ENCODE measurements at places on chromosomes 13 and 19. TPM values are rescaled to one million over a fixed set of nuclear protein-coding genes. Genes with fewer than 3 reads are reported as not detected.
A peak's percentile ranks its signal among the peaks of the same experiment; 100 is the strongest.

SARS2 gene
- total RNA-seq, result 39.8 TPM

FAM187B gene
- total RNA-seq, result not detected

ACTMAP gene
- 15.6 TPM for total RNA-seq

ZNF324B gene
- 9.4 TPM for total RNA-seq

DNA sequence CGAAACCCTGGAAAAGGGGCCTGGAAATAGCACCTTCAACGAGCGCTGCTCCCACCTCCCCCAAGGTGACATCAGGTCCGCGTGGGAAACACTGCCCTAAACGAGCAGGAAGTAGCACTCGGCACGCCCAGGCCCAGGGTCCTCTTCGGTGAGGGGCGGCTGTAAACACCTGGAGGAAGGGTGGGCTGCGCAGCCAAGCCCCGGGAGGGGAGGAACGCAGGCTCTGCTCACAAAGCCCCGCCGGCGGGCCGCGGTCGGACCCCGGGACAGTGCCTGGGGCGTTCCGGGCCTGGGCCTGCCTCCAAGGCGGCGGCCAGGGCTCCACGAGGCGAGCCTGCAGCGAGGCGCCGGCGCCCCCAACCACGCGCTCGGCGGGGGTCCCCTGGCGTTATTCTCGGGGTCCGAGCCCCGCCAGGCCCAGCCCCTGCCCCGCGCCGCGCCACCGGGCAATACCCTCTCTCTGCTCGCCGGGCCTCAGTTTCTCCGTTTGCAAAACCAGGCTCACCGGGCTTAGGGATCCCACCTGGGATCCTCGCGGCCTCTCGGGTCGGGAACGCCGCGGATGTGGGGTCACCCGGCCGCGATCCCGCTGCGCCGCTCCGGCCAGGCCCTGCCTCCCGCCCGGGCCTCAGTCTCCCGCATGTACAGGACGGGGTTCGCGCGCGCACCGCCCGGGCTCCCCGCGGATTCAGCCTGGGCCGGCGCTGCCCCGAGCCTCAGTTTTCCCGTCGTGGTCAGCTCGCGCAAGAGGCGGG, 630 bp downstream of the RNF126 start:
- H3K4me3 ChIP-seq, result peak overlapping the region; percentile 99
- no peaks in the 10 kb centered on the region for H3K27me3 ChIP-seq
- peaks cover 24% of the 10 kb centered on the region for H3K36me3 ChIP-seq
- peak overlapping the region; percentile 97 for H3K27ac ChIP-seq
- peak; percentile 80 for DNase-seq

DNA sequence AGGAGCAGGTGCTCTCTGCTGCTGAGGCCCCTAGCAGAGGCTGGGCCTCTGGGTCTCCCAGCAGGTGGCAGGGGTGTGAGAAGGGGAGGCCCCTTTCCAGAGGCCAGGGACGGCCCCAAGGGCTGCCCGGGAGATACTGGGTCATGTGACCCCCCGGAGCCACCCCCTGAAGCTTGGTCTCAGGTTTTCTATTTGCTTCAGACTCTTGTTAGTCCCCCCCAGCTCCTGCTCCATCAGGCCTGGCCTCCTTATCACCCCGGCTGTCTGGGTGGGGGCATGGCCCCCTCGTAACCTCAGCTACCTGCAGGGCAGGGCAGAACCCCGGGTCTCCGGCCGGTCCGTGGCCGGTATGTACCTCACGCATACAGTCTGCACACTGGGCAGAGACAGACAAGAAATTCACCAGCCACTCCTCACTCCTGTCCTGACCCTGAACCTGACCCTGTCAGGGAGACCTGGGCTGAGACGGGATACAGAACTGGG, 13.2 kb upstream of the TCF3 start:
- H3K36me3 ChIP-seq, result no peaks in the 10 kb centered on the region
- DNase-seq, result no peak
- no peak overlapping the region for H3K27ac ChIP-seq
- H3K27me3 ChIP-seq, result peaks cover 37% of the 10 kb centered on the region
- no peak overlapping the region for H3K4me3 ChIP-seq

- no peak overlapping the region for H3K4me3 ChIP-seq
- peaks cover 2% of the 10 kb centered on the region for H3K4me1 ChIP-seq
- H3K27me3 ChIP-seq, result peaks cover 5% of the 10 kb centered on the region
- H3K36me3 ChIP-seq, result no peaks in the 10 kb centered on the region
- DNase-seq, result peak; percentile 5
- no peak overlapping the region for H3K27ac ChIP-seq
Observed at GRCh38 chr19:49200238-49200862, 42.8 kb downstream of the TRPM4 start.

TIMM29 gene
- 19.0 TPM for total RNA-seq

DNA sequence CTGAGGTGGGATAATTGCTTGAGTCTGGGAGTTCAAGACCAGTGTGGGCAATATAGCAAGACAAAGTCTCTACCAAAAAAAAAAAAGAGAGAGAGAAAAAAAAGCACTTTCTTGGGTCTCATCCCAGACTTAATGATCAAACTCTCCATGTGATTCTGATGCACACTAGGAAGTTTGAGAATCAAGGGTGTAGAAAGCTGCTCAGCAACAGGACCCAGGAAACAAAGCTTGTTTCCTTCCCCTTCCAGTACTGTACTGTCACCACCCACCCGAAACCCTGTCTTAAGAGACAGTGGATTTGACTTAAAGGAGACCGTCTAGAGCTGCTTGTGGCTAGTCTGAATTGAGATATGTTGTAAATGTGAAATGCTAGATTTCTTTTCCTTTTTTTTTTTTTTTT, 5.8 kb downstream of the MISP3 start:
- H3K36me3 ChIP-seq, result no peaks in the 10 kb centered on the region
- H3K4me1 ChIP-seq, result peaks cover 22% of the 10 kb centered on the region

- peak; percentile 63 for DNase-seq
- no peaks in the 10 kb centered on the region for H3K27me3 ChIP-seq
Observed at GRCh38 chr19:41426952-41427646, at the start of gene B3GNT8. B3GNT8 (minus strand) TSS chr19:41427374; CDS start chr19:41426778, 596 bp downstream.

DNA sequence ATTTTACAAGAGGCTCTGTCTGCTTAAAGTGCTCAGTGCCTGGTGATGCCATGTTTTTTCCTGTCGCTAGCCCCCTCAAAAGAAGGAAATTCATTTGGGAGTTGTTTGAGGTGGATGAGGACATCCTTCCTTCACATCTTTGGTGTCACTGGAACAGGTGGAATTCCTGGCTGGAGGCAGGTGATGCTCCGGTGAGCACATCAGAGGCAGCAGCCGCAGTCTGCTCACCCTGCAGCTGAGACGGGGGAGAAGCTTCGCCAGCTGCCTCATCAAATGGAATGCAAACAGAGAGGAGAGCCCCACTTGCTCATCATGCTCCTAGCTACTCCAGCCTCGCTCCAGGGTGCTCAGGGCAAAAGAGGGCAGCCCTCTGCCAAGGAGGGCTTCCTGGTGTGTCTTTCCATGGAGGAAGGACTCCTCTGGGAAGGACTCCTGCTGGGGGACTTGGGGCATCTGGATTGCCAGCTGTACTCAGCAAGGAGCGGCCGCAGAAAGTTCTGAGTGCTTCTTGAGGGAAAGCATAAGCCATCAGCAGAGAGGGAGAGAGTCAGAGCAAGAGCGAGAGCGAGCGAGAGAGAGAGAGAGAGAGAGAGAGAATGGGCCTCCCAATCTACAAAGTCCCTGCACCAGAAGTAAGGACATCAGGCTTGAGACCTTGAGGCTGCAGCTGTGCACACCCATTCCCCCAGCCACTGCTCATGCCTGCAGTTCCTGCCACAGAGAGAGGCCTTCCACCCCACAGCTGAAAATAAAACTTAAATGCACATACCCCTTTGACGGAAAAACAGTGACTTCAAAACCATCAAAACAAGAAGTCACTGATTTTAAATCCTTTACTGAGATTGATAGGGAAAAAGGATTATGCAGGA, 74.3 kb upstream of the UBL3 start:
- H3K27me3 ChIP-seq, result no peaks in the 10 kb centered on the region
- no peak overlapping the region for H3K27ac ChIP-seq
- H3K4me1 ChIP-seq, result peaks cover 2% of the 10 kb centered on the region
- no peak overlapping the region for H3K4me3 ChIP-seq
- no peak for DNase-seq
- no peaks in the 10 kb centered on the region for H3K36me3 ChIP-seq

DNA sequence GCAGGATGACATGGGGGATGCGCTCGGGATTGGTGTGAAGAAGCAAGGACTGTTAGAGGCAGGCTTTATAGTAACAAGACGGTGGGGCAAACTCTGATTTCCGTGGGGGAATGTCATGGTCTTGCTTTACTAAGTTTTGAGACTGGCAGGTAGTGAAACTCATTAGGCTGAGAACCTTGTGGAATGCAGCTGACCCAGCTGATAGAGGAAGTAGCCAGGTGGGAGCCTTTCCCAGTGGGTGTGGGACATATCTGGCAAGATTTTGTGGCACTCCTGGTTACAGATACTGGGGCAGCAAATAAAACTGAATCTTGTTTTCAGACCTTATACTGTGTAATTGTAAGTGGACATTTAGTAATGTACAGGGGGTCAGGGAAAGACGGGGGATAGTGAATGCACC, 7.0 kb downstream of the KLK2 start:
- H3K36me3 ChIP-seq, result no peaks in the 10 kb centered on the region
- H3K27me3 ChIP-seq, result peaks cover 46% of the 10 kb centered on the region
- no peak for DNase-seq
- no peaks in the 10 kb centered on the region for H3K4me1 ChIP-seq
- H3K4me3 ChIP-seq, result no peak overlapping the region

CYP2A7 gene
- total RNA-seq, result not detected

- H3K27ac ChIP-seq, result peak overlapping the region; percentile 96
- H3K4me1 ChIP-seq, result peaks cover 30% of the 10 kb centered on the region
- H3K4me3 ChIP-seq, result peak overlapping the region; percentile 97
- peaks cover 24% of the 10 kb centered on the region for H3K36me3 ChIP-seq
Observed at GRCh38 chr19:51107406-51108065, 673 bp downstream of the CTU1 start.

GCDH gene
- 41.2 TPM for total RNA-seq

DNA sequence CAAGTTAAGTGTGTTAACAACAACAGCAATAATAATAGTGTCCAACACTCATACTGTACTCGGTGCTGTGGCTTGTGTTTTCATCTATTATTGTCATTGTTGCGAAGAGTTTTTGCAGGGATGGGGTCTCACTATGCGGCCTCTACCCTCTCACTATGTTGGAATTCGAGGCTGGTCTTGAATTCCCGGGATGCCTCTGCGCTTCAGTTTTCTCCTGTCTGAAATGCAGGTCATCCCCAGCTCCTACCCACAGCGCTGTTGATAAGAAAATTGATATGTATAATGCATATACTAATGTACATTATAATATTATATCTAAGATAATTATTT, 4.9 kb upstream of the SBK3 start:
- no peak overlapping the region for H3K4me3 ChIP-seq
- peaks cover 33% of the 10 kb centered on the region for H3K27me3 ChIP-seq
- DNase-seq, result no peak
- H3K4me1 ChIP-seq, result peaks cover 2% of the 10 kb centered on the region
- no peaks in the 10 kb centered on the region for H3K36me3 ChIP-seq

GRCh38 chr19:4064496-4065260, 2.0 kb downstream of the ZBTB7A start:
- peak; percentile 54 for DNase-seq
- peak overlapping the region; percentile 89 for H3K27ac ChIP-seq
- peak overlapping the region; percentile 89 for H3K4me3 ChIP-seq
- peaks cover 31% of the 10 kb centered on the region for H3K4me1 ChIP-seq

DNA sequence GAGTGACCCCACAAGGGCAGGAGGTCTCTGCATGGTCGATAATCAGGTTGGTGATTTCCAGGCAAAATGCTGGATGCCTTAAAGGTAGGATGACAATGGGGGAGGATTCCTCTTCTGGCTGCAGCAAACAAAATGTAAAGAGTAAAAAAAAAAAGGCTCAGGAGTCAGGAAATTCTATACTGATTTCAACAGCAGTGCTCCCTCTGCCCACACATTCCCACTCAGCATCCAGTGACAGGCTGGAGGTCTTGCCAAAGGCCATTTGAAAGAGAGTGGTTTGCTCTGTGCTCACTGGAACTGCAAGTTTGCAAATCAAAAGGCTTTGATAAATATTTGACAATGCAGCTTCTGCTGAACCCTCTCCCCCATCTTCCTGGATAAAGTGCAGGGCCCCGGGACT, 135.4 kb downstream of the TNFRSF19 start:
- no peak for DNase-seq
- no peaks in the 10 kb centered on the region for H3K27me3 ChIP-seq
- H3K4me1 ChIP-seq, result no peaks in the 10 kb centered on the region
- H3K36me3 ChIP-seq, result no peaks in the 10 kb centered on the region
- no peak overlapping the region for H3K4me3 ChIP-seq

LPAR6 gene
- 4.1 TPM for total RNA-seq

MEIS3 gene
- total RNA-seq, result not detected

FUT2 gene
- total RNA-seq, result not detected

DNA sequence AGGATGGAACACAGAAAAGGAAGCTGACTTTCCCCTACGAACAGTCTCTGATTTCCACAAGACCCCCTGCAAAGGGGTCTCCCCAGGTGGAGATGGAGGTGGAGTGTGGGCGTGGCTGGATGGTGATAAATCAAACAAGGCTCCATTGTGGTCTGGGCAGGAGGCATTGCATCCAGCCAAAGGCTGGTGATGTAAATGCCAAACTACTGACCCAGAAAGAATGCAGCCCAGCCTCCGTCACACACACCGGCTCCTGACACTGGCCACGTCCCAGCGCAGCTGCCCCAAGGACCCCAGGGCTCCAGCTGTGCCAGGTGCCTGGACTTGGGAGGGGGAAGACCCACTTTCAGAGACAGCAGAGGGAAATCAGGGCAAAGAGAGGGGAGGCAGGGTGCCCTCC, 6.3 kb downstream of the SLC7A1 start:
- DNase-seq, result no peak
- H3K4me1 ChIP-seq, result peaks cover 70% of the 10 kb centered on the region
- no peak overlapping the region for H3K4me3 ChIP-seq
- H3K27me3 ChIP-seq, result no peaks in the 10 kb centered on the region
